ENCODE measurements at places on chromosomes 2 and 18.

- DNase-seq, result no peak
Measured at GRCh38 chr18:59293317-59293716, 20.1 kb upstream of the RAX start.

DNA sequence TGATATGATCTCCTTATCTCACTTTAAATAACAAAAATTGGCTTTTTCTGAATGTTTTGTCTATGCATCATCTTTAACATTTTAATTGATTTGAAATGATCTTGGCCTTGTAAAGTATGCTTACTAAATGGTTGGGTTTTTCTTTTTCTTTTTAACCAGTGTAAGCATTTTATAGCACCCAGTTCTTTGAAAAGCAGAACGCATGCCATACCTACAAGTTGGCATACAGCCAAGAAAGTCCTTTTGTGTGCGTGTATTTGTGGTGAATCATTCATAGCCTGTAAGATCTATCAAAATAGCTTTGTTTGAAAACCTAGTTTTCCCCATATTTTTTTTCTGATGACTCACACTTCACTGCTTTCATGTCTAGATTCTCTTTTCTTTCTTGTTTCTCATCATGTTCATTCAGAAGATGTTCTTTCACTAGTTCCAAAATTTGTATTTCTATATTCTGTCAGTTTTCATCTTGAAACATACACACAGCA, 4.1 kb upstream of the VRK2 start:
- DNase-seq, result no peak

DNA sequence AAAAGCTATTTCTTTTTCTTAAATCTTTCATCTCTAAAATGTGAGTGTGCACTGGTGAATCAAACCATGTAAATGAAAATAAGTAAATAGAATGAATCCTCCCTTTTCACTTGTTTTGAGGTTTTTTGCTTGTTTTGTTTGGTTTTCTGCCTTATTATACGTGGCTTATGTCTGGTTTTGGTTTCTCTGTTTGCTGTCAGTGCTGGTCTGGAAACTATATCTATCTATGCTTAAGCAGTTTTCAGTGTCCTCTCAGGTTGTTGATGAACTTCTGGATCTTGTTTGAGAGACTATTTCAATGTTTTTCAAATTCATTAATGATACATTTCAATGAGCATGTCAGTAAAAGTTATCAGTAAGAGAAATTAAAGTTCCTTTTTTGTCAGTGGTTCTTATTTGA, 48.1 kb upstream of the TNFRSF11A start:
- no peak for DNase-seq

DNA sequence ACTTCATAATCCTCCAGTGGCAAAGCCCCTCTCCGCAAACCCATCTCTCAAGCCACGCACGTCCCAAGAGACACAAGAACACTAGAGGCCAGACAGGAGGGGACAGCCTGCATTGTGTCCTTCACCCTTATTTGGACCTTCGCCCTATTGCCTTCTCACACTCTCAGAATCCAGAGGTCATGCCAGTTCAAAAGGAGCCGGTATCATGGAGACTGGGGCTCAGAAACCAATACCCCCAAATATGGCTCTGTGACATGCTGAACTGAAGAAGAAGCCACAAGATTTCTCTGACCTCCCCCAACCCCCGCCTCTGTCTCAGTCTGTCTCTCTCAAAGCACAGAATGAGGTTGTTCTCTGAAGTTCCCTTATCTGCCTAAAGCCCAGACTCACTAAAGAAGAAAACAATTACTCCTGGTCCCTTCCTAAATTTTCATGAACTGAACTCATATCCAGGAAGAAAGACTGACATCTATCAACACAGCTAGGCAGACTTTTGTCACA, 19.2 kb upstream of the SPATA3 start:
- no peak for DNase-seq

DNA sequence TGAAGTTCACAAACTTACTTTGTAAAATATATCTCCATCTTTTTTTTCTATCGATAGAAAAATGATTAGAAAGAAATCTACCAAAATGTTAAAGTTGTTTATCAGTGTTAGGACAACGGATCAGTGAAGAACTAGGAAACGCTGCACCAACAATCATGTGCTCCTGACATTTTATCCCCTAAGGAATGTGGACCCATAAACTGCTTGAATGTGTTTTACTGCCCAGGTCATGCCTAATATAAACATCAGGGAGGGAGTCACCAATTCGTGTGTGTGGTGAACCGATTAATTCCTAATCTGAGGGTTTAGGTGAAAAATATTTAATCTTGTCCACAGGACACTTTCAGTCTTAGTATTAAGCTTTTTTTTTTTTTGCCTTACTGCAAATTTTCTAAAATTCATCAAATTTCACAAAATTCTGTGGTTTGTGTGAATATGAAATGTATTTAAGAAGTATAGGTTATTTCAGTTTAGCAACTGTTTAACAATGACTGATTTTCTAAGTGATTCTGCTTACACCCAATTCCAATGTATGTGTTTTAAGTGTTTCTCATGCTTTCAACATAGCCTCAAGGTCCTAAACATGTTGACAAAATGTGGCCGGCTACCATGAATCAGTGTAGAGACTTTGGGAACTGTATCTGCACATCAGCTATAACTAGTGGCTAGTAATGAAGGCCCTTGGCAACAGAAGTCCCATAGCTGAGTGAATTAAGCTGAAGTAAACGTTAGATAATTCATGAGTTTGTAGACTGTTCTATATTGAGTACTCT, 11.1 kb upstream of the KIDINS220 start:
- no peak for DNase-seq

DNA sequence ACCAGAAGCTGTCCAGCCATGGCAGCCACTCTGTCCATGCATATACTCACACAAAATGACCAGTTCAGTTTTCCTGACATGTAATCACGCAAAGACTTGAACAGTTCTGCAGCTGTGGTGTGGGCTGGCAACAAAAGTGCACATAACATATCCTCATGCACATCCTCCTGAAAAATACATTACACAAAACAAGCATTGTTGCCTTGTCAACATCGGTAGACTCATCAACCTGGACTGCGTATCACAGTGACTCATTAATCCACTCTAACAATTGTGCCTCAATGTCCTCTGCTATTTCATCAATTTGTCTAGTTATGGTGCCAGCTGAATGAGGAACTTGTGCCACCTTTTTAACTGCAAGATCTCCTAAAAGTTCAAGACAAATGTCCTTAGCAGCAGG, 19.5 kb downstream of the RBKS start:
- no peak for DNase-seq

DNA sequence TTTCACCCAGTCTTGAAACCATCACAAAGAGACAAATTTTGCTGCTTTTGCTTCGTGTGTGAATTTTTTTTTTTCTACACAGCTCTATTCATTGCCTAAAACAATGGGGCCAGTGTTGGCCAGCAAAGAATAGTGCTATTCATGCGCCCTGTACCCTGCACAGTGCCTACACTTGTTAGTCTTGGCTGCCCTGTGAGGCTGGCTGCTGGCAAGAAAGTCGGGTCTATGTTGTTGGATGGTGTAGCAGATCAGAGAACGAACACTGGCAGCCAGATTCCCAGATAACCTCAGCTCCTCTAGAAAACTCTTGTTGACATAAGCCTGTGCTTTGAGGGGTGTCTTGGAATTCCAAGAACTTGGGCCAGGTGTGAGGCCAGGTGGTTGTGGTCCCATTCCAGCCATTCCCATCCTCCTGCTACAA, 455.7 kb upstream of the TCF4 start:
- no peak for DNase-seq

GRCh38 chr2:121049950-121050585, 234.9 kb downstream of the TFCP2L1 start:
- no peak for DNase-seq

DNA sequence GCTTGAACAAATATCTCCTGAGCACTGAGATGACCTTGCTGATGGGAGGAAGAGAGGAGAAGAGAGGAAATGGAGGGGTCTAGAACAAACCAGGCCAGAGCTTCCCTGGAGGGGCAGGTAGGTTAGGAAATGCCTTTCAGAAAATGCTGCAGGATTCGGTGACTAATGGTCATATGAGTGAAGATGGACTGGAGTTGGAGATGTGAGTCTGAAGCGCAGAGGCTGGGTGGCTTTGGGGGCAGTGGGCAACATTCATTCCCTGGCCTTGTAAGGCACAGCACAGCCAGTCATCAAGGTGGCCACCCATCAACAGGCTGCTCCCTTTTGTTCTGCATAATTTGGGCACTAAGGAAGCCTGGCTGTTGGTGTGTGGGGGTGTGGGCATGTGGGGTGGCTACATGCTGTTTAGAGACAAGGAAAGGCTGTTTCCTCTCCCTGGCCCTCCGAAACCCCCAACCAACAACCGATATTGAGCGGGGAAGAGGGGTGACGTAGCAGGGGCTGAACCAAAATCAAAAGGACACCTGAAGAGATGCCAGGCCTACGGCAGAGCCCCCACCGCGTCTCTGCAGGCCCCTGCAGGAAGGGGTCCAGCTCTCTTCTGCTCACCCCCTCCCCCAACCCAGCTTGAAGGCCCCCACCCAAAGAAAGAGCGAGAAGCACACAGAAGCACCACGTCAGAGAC, 1.5 kb downstream of the SLC30A3 start:
- DNase-seq, result peak; percentile 29

- no peak for DNase-seq
Measured at GRCh38 chr2:113060396-113060795, 1.4 kb downstream of the IL36RN start.

- peak; percentile 67 for DNase-seq
Measured at GRCh38 chr2:113136828-113137775, 9.7 kb downstream of the IL1RN start.

DNA sequence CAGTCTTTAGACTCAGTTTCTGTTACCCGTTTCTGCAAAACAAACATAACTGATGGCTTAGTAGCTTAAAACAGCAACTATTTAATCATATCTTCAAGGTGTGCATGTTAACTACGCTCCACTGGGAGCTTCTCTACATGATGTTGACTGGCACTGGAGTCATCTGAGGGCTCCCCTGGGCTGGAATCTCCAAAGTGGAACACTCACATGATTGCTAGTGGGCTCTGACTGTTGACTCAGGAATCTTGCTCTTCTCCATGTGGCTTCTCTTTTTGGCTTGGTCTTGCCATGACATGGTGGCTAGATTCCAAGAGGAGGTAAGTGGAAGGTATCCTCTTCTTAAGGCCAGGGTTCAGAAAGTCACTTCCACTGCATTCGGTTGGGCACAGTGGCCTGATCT, 160.8 kb downstream of the PMAIP1 start:
- no peak for DNase-seq

GRCh38 chr2:26613241-26614215, 27.6 kb downstream of the CIB4 start:
- DNase-seq, result no peak

- DNase-seq, result no peak
Measured at GRCh38 chr2:99725820-99726219, 236.0 kb upstream of the REV1 start.

- no peak for DNase-seq
Measured at GRCh38 chr2:1648241-1649102, 95.8 kb downstream of the PXDN start.

- no peak for DNase-seq
Measured at GRCh38 chr2:5959836-5960820, 267.9 kb downstream of the SOX11 start.

DNA sequence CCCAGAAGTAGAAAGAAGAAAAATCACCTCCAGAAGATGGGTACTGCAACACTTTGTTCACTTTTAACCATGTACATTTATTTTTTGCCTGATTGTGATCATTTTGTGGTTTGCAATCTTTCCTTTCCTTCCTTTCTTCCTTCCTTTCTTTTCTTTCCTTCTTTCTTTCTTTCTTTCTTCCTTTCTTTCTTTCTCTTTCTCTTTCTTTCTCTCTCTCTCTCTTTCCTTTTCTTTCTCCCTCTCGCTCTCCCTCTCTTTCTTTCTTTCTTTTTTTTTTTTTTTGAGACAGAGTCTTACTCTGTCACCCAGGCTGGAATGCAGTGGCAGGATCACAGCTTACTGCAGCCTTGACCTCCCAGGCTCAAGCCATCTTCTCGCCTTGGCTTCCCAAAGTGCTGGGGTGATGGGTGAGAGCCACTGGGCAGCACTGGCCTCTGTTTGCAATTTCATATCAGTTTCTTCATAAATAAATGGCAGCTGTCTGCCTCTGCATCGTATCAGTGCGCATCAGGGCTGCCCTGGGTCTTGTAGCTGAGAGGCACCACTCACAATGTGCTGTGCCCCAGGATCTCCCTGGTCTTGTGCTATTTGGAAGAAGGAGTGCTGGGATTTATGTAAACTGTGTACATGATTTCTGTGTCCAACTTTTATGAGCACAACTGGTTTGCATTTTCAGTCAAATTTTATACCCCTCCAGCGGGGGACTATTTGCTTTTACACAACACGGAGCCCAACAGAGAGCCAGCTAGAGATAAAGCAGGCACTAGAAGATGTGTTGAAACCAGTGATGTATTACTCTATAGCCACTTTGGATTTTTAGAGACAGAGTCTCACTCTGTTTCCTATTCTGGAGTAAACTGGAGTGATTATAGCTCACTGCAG, 6.9 kb upstream of the LIMS2 start:
- no peak for DNase-seq

GRCh38 chr2:196399722-196400691, 228.6 kb upstream of the STK17B start:
- DNase-seq, result no peak

DNA sequence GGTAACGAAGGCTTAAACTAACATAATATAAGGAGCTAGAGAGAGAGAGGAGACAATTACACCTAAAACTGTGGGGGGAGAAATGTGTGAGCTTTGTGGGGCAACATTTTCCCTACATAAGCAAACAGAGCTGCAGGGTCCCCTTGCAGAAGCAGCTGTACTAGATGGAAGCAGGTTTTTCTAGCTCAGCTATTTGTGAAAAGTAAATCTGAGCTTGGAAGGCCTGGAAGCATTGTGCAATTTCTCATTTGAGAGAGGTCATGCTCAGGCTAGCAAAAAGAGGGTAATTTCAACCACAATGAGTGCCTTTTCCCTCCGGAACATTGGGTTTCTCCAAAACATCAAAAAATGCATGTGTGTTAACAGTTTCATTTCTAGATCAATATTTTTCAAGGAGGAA, 130.0 kb downstream of the ARL4C start:
- DNase-seq, result no peak

DNA sequence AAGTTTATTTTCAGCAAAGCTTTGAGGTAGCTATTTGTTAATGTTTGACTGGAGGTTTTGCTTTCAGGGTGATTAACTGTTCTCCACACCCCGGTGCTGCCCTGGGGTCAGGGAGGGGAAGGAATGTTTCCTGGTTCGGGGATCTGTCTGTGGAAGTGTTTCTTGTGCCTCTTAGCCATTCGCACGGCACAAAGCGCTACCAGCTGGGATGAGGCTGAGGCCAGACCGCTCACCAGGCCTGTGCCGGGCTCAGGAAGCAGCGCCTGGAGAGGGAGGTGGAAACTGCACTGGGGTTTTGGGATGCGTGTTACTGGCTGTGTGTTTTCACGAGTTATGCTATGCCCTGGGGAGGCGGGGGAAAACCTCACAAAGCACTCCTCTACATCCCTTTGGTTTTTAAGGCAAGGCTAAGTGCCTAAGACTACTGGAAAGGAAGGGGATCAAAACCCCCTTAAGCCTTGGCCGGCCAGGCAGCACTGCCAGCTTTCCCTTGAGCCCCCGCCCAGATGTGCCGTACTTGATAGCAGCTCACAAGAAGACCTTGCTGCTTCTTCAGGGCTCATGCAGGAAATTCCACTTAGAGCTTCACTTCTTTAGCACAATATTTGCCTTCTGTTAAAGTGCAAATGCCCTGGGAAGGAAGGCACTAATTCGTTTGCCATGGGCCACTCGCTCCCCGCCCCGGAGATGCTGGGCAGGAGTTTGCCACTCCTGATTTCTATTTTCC, 65.7 kb upstream of the CNGA3 start:
- no peak for DNase-seq
